Natural killer cell treated with Interleukin-12 subunit alpha and Interleukin-12 subunit beta and Interleukin-15 and Interleukin-18, amount 100 ng/mL, for 72 hours (primary cell): ENCODE measurements at places on chromosomes 6 and 20. TPM values are rescaled to one million over a fixed set of nuclear protein-coding genes. Genes with fewer than 3 reads are reported as not detected.

OSBPL2 gene
- 38.7 TPM for total RNA-seq

CST5 gene
- not detected for total RNA-seq

PLCB4 gene
- total RNA-seq: not detected

OPRM1 gene
- total RNA-seq: not detected

FOXA2 gene
- total RNA-seq: not detected

DNAH8 gene
- 0.22 TPM for total RNA-seq

DEFB124 gene
- not detected for total RNA-seq

AGER gene
- 15.0 TPM for total RNA-seq

CCN2 gene
- not detected for total RNA-seq

TINAG gene
- total RNA-seq: not detected

IRAK1BP1 gene
- total RNA-seq: 1.6 TPM

GSTA2 gene
- total RNA-seq: not detected

NDRG3 gene
- 19.0 TPM for total RNA-seq

MYBL2 gene
- total RNA-seq: 62.0 TPM

IL17F gene
- total RNA-seq: 241 TPM

AVP gene
- total RNA-seq: not detected

RNF114 gene
- 79.3 TPM for total RNA-seq

ILRUN gene
- 70.0 TPM for total RNA-seq

RCAN2 gene
- total RNA-seq: 0.55 TPM

RAMACL gene
- total RNA-seq: 0.21 TPM

TMEM30A gene
- total RNA-seq: 81.4 TPM

CEP250 gene
- 90.0 TPM for total RNA-seq
